Foreskin keratinocyte (primary cell): ENCODE measurements at places on chromosomes 2 and 18. TPM values are rescaled to one million over a fixed set of nuclear protein-coding genes. Genes with fewer than 3 reads are reported as not detected.

TTR gene
- total RNA-seq, result not detected in 2 replicates

PROKR1 gene
- not detected in 2 replicates for total RNA-seq

PDE11A gene
- 0.11 and 0.20 TPM in 2 replicates for total RNA-seq

CNNM3 gene
- 3.8 and 4.7 TPM in 2 replicates for total RNA-seq

HOXD8 gene
- 6.5 and 10.8 TPM in 2 replicates for total RNA-seq

HDHD2 gene
- 12.4 and 18.1 TPM in 2 replicates for total RNA-seq

KCNJ13 gene
- not detected in 2 replicates for total RNA-seq

FIGN gene
- 3.3 and 4.4 TPM in 2 replicates for total RNA-seq

RAB17 gene
- 0.75 and 1.8 TPM in 2 replicates for total RNA-seq

CCDC142 gene
- 8.8 and 9.4 TPM in 2 replicates for total RNA-seq

VIL1 gene
- total RNA-seq, result not detected in 2 replicates

MYOM1 gene
- total RNA-seq, result 0.07 and 0.11 TPM in 2 replicates

MAPK4 gene
- total RNA-seq, result not detected in 2 replicates

GLI2 gene
- 0.44 TPM in 1 of 2 replicates, not detected in the other for total RNA-seq

FLACC1 gene
- total RNA-seq, result 0.14 and 0.39 TPM in 2 replicates

IGFBP5 gene
- 0.20 and 0.28 TPM in 2 replicates for total RNA-seq

ALPI gene
- not detected in 2 replicates for total RNA-seq

CRYGC gene
- not detected in 2 replicates for total RNA-seq

AMER3 gene
- not detected in 2 replicates for total RNA-seq

RPE gene
- total RNA-seq, result 55.9 and 62.3 TPM in 2 replicates

VWC2L gene
- not detected in 2 replicates for total RNA-seq

ZAP70 gene
- not detected in 2 replicates for total RNA-seq

MC5R gene
- total RNA-seq, result not detected in 2 replicates

TLX2 gene
- total RNA-seq, result 0.10 TPM in 1 of 2 replicates, not detected in the other

FOXD4L1 gene
- total RNA-seq, result 0.03 and 0.11 TPM in 2 replicates

CD8A gene
- 0.07 TPM in 2 replicates for total RNA-seq

FARSB gene
- 52.3 and 55.5 TPM in 2 replicates for total RNA-seq
